NCI-H524 treated with DMSO at 0.1 percent for 48 hours (cell line): ENCODE measurements at places on chromosomes 13 and 19.

- DNase-seq = no peak
Observed at GRCh38 chr13:30510811-30511371, 45.2 kb upstream of the HMGB1 start.

DNA sequence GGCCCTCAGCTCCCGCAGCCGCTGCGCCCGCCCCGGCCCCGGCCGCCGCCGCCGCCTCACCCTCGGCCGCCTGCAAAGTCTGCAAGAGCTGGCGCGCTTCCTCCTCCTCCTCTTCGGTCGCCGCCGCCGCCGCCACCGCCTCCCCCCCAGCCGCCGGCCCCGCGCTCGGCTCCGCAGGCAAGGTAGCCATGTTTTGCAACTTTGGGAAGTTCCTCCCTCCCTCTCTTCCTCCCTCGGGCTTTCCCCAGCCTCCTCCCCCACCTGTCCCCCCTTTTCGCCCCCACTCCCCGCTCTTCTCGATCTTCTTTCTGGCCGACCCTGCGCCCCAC, 433 bp downstream of the SIX5 start:
- DNase-seq = no peak

- DNase-seq = no peak
Observed at GRCh38 chr13:26727633-26728032, 33.0 kb downstream of the GPR12 start.

DNA sequence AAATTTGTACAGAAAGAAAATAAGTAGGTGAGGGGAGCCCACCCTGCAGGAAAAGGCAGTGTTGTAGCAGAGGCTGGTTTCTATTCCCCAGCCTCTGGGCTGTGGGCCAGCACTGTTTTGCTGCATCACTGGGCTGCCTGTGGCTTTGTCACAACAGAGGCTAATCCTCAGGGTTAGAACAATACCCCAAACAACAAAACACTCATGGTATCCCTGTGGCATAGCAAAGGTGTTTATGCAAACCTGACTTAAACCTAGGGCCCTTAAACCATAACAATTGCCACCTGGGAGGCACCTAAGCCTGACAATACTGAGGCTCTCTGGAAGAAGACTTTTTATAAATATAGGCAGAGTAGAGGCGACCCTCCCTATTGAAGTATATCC, 314.7 kb downstream of the OLFM4 start:
- no peak for DNase-seq

DNA sequence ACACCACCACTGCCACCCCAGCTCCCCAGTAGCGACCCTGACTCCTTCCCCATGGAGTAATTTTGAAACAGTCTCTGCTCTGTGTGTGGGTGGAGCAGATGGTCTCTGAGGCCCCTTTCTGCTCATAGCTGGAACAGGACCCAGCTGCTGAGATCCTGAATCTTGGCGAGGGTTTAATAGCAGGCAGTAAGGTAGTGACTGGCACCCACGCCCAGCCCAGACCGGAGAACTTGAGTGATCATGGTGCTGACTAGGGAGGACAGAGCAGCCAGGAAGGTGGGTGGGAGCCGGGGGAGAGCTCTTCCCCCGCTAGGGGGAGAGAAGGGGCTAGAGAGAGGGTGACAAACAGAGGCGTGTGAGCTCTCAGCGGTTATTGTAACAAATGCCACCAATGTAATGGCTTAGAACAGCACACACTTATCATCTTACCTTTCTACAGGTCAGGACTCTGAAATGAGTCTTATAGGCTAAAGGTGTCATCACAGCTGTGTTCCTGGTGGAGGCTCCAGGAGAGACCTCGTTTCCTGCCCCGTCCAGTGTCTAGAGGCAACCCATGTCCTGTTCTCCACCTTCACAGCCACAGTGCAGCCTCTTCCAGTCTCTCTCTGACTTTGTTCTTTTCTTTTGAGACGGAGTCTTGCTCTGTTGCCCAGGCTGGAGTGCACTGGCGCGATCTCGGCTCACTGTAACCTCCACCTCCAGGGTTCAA, 7.2 kb upstream of the ACER1 start:
- no peak for DNase-seq

DNA sequence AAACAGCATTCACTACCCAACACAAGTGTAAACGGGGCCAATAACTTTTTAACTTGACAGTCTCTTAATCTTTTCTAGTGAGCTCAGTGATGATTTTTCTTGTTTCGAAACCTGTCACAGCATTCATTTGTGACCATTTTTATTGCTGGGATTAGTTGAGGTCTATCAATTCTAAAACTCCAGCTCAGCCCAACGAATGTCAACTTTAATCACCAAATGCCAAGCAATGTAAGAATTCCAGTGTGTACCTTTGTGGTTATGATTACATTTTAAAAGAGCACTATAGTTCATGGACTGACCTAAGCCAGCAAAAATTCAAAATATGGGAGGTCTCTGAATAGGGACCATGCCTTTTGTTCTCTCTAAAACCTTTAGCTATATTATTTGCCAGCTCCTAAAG, 694.3 kb upstream of the SGCG start:
- no peak for DNase-seq

GRCh38 chr13:46496086-46496485, 56.9 kb upstream of the LRCH1 start:
- DNase-seq = no peak

DNA sequence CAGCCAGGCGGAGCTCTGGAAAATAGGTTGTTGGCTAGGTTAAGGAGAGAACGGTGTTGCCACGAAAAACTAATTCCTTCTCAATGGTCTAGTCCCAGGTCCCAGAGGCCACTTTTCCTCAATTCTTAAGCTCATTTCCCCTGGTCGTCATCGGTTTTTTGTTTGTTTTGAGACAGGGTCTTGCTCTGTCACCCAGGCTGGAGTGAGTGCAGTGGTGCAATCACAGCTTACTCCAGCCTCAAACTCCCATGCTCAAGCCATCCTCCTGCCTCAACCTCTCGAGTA, 1.2 kb downstream of the SF3A2 start:
- DNase-seq = no peak

- no peak for DNase-seq
Observed at GRCh38 chr19:11281356-11282049, 14.5 kb upstream of the TSPAN16 start.

DNA sequence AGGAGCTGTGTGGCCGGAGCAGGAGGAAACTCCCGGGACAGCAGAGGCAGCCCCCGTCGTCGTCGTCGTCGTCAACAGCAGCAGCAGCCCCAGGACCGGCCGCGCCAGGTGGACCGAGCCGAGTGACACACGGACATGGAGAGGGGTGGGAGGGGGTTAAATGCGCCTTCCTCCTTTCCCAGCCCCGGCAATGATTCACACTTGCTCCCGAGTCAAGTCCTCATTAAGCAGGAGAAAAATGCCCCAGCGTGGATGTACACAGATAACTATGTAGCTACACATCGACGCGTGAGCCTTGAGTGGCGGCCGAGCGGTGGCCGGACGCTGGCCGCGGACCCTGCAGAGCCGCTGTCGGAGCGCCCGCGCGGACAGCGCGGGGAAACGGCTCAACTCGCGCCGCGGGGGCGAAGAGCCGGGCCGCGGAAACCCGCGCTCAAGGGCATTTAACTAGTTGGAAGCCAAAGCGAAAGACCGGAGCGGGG, 645 bp downstream of the UBL3 start:
- peak; percentile 17 for DNase-seq

GRCh38 chr13:113407531-113408393, 43.8 kb upstream of the GRTP1 start:
- no peak for DNase-seq

DNA sequence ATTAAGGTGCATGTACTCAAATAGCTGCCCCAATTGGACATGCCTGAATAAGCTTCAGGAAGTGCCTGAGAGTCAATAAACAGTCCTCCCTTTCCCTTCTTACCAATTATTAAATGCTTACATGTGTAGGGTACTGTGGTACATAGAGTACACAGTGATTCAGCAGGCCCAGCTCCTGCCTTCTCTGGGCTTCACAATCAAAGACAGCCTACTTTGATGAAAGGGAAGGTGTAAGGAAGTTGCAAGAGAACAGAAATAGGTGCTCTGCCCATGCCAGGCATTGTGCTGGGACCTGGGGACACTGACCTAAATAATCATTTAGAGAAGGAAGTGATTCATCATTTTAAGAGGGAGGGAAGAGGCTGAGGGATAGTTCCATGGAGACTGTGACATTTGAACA, 17.2 kb downstream of the FRY start:
- DNase-seq = no peak

DNA sequence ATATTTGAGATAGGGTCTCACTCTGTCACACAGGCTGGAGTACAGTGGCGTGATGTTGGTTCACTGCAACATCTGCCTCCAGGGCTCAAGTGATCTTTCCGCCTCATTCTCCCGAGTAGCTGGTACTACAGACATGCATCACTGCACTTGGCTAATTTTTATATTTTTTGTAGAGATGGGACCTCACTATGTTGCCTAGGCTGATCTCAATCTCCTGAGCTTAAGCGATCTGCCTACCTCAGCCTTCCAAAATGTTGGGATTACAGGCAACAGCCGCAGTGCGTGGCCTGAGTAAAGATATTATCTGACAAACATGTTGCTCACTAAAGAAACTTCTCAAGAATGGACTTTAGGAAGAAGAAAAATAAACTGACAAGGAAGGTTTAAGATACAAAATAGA, 125.4 kb upstream of the ABCC4 start:
- no peak for DNase-seq

DNA sequence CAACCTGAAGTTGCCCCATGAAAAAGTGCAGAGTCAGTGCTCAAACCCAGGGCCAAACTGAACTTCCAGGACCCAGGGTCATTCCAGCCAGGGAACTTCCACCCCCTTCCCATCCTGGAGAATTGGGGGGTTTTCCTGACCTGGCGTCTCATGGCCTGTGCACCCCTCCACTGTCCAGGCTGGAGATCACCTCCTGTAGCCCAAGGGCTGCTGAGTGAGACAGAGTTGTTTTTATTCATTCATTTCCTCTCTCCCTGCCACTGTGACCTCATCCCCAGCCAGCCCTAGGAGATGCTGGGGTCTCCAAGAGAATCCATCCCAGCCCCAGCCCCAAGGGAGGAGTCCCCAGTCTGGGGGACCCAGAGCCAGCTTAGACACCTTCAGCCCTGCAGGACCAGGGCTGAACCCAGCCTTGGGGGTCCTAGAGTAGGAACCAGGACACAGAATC, 4.2 kb downstream of the FCHO1 start:
- DNase-seq = no peak

DNA sequence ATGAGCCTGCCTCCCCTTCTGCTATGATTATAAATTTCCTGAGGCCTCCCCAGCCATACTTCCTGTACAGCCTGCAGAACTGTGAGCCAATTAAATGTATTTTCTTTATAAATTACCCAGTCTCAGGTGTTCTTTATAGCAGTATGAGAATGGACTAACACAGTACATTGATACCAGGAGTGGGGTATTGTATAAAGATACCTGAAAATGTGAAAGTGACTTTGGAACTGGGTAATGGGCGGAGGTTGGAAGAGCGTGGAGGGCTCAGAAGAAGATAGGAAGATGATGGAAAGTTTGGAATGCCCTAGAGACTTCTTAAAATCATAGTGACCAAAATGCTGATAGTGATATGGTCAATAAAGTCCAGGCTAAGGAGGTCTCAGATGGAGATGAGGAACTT, 32.8 kb downstream of the NEK5 start:
- no peak for DNase-seq

- no peak for DNase-seq
Observed at GRCh38 chr13:101942038-101942437, 459.8 kb downstream of the FGF14 start.

GRCh38 chr13:69474011-69474685, 633.5 kb upstream of the ATXN8OS start:
- no peak for DNase-seq

DNA sequence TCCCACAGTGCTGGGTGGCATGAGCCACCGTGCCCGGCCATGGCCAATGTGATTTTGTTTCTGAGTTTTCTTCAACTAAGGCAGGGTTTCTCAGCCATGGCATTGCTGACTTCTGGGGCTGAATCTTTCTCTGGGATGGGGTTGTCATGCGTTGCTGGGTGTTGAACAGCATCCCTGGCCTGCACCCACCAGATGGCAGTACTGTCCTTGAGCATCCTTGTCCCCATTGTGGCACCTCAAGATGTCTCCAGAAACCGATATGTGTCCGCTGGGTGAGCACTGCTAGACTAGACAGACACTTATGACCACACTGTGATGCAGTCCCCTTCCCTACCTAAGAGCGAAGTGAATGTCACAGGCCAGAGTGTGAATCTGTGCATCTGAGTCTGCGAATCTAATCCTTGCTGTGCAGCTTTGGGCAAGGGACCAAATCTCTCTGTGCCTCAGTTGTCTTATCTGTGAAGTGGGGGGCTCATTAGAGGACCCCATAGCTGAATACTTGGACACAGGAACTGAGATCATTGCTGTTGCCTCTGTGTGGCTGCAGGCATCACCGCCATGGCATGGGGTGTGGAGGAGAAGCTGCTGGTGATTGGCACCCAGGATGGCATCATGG, 50.3 kb upstream of the SIN3B start:
- DNase-seq = no peak

DNA sequence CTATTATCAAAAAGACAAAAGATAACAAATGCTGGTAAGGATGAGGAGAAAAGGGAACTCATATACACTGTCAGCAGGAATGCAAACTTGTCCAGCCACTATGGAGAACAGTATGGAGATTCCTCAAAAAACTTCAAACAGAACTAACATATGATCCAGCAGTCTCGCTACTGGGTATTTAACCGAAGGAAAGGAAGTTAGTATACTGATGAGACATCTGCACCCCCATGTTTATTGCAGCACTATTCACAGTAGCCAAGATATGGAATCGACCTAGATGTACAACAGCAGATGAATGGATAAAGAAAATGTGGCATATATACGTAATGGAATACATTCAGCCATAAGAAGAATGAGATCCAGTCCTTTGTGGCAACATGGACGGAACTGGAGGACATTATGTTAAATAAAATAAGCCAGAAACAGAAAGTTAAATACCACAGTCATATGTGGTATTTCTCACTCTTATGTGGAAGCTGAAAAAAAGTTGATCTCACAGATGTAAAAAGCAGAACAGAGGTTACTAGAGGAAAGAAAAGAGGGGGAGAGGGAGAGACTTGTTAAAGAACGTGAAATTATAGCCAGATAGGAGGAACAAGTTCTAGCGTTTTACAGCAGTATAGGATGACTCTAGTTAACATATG, 83.2 kb downstream of the RUBCNL start:
- DNase-seq = no peak

DNA sequence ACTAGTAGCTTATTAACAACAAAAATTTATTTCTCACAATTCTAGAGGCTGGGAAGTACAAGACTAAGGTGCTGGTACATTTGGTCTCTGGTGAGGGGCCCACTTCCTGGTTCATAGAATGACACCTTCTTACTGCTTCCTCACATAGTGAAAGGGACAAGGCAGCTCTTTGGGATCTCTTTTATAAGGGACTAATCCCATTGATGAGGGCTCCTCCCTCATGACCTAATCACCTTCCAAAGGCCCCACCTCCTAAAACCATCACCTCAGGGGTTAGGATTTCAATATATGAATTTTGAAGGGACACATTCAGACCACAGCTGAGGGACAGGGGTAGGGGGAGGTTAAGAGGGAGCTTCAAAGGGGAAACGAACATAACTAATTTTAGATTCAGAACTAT, 20.3 kb downstream of the SPART start:
- no peak for DNase-seq

DNA sequence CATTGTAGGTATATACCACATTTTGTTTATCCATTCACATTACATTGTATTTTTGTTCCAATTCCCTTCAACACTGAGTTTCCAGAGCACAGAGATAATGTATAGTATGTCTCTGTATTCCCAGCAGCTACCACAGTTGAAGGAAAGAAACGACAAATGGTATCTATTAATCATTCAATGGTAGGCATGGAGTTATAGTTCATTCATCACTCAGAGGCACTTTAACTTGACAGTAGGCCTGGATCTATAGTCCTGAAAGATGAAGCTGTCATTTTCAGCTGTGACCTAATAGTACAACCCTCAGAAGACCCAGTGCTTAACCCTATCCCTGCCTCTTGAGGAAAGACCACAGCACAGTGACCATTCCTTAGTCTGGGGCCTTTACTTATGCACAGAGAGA, 163.0 kb upstream of the TMTC4 start:
- no peak for DNase-seq
